ENCODE measurements at places on chromosomes 12 and 14.

GRCh38 chr14:102909462-102909861, 13.0 kb upstream of the AMN start:
- DNase-seq: no peak

DNA sequence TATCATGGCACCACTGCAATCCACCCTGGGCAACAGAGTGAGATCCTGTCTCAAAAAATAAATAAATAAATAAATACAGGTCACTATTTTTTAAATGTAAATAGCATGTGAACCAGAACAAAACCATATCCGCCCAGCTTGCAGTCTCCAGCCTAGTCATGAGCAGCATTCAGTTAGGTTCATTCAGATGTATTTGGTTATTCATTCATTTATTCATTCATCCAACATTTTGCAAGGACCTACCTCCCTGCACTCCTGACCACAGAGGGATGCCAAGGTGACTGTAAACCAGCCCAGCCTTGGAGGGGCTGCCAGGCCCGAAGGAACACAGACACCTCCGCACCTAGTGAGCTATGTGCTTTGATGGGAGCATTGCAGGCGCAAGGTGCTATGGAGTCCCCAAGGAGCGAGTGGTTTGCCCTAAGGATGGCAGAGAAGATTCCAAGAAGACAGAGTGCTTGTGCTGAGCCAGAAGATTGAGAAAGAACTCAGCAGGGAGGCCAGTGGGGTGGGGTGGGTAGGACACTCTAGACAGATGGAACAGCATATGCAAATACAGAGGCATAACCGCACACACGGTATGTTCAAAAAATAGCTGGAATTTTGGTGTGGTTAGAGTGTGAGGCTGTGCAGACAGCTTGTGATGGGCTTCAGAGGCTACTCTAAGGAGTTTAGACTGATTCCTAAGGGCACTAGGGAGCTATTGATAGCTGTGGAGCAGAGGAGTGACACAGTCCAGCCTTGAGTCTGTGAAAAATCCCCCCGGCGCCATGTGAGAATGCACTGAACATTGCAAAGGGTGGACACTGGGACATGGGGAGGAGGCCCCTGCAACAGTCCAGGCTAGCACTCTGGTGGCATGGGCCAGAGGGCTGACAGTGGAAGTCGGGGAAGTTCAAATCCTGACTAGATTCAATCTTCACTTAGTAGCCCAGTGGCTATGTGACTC, 11.7 kb downstream of the DTX1 start:
- DNase-seq: no peak

DNA sequence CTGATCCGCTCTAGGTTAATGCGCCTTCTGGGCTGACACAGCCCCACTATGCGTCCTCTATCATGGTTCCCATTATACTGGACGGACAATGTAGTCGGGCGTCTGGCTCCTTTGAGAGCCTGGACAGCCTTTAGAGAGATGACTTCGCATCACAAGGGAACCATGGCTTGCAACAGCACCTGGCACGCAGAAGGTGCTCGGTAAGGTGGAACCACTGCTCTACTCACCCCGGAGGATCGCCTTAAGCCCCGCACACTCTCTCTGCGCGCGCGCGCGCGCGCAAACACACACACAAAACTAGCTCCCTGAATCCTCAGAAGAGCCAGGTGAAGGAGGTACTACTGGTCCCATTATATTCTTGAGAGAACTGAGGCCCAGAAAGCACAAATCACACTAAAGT, 7.1 kb downstream of the MAP3K12 start:
- DNase-seq: no peak

DNA sequence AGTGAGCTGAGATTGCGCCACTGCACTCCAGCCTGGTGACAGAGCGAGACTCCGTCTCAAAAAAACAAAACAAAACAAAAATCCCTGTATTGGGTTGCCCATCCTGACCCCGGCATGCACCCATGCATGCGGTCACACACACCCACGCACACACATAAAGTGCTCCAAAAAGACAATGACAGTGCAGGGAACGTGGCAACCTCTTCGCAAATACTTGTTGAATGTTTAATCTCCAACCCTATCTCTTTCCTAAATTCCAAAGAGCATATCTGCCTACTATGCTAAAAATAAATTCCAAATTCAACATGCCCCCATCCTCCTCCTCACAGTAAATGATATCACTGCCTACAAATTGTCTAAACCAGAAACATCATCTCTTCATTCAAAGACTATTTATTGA, 13.5 kb downstream of the SLC7A7 start:
- DNase-seq: no peak

- no peak for DNase-seq
These were observed 10.0 kb downstream of the LHX5 start for GRCh38 chr12:113461666-113462065.

- DNase-seq: no peak
These were observed 3.4 kb downstream of the DCTN2 start for GRCh38 chr12:57543581-57543980.

- no peak for DNase-seq
These were observed 351.3 kb upstream of the KITLG start for GRCh38 chr12:88931598-88931997.

DNA sequence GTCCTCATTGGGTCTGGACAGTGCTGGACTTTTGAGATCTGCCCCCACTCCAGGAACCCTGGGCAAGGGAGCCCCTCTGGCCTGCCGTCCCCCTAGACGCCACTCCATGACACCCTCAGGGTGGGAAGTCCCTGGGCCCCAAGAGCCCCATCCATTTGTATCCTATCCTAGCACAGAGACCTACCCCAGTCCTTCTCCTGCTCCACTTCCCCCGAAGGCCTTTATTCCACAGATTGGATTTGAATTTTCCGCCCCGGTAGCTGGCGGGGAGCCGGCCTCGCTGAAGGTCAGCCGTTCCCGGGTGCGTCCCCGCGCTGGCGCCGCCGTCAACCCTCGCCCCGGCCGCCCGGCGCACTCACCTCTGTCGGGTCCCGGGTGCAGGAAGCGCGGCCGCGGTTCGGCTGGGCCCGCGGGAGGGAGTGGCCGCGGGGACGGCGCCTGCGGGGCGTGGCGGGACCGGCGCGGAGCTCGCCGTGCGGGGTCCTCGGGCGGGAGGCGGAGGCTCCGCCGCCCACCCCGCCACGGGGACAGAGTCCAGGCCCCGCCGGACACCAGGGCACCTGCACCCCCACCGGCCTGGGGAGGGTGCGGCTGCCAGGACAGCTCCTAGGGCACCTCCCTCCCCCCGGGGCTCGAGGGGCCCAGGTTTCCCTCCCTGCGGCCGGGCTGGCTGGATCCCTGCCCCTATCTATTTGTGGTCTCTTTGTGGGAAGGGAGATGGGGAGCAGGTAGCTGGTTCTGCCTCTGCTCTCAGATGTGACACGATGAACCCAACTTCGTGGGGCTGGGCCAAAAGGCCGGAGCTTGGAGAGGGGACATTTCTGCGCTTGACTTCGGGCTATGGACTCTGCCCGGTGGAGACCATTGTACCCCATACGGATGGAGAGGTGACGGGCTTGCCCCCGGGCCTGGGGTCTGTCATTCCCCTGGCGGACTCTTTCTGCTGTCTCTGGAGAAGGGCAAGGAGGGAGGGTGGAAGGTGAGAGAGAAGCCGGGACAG, 19.9 kb upstream of the GPR68 start:
- DNase-seq: no peak

GRCh38 chr14:103702095-103702494, 13.2 kb downstream of the XRCC3 start:
- no peak for DNase-seq

DNA sequence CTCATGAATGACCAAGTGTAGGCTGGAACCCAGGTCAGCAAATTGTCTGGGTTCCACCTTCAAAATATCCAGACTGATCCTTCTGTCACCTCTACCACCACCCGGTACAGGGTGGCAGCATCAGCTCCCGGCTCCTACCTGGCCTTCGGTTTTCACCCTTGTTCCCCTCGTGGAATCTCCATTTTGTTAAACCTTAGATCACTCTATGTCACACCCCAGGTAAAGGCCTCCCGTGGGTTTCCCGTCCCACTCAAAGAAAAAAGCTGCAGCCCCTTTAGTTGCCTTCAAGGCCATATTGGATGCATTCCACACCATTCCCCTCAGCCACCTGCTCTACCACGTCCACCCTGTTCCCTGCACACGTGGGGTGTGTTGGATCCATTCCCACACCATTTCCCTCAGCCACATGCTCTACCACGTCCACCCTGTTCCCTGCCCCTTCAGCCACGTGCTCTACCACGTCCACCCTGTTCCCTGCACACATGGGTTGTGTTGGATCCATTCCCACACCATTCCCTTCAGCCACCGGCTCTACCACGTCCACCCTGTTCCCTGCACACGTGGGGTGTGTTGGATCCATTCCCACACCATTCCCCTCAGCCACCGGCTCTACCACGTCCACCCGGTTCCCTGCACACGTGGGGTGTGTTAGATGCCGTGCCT, 23.8 kb downstream of the SLC6A13 start:
- no peak for DNase-seq

DNA sequence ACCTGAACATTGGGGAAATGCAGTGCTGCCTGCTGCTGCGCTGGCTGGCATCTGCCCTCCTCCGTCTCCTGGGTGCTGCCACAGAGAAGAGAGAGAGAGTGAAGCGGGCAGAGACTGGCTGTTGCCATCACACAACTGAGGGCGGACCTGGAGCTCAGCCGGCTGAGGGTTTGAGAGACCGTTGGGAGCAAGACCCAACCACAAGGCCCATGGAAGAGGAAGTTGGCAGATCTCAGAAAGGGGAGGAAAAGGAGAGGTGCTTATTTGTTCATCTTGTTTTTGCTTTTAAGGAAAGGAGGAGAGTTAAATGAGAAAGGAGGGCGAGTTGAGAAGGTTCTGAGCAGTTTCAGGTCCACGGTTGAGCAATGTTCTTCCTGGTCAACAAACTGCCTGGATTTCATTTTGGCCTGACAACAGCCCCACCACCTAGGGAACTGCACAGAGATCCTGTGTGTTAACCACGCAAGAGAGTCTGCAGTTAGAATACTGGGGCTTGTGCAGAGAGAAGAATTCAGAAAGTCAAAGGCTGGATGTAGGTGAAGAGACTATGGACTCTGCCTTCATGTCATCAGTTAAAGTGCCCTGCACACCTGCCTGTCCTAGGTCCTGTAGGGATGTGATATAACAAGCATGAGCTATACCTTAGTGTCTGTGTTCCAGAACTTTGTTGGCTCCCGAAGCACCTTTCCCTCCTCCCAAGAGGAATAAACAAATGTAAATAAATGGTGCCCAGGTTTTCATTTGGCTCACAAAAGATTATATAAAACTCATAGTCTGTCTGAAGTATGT, 124.6 kb downstream of the ETV6 start:
- no peak for DNase-seq

DNA sequence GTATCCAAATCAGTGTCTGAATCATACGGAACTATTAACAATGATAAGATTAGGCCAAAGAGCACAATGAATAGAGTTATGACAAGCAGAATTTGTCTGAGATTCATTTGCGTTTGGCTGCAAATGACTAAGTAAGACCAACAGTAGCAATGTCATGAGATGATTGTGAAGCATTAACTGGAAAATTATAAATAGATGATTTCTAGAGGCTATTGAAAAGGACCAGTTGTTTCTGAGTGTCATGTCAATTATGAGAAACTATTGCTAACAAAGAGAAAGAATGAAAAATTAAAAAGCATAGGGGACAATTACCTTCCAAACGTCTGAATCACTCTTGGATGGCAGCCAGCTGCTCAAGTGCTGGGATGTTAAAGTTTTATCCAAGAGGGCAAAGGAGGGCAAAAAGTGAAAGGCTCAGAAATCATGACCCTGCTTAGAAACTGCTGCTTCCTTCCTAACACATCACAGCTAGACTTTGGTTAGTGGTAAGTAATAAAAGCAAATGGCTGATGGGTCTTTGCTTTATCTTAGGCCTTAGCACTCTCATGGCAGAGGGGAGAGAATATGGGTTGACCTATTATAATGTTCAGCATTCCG, 89.0 kb downstream of the AKAP6 start:
- no peak for DNase-seq

DNA sequence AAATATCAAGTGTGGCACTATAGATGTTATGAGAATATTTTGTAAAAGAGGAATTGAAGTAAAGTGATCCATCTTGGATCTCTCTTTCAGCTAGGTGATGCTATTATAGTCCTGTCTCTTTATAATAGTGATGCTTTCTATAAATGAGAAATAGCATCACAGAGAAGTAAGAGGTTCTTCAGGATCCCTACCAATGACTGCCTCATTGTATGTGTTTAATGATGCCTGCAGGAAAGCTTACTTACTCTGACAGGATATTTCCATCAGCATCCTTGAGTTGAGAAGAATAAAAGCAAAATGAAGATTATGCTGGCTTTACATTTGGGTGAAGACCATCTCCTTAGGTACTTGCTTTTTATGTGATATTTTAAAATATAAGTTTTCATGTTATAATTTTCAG, 846.0 kb upstream of the LRFN5 start:
- DNase-seq: no peak

GRCh38 chr12:102429211-102430154, 50.9 kb downstream of the IGF1 start:
- no peak for DNase-seq

DNA sequence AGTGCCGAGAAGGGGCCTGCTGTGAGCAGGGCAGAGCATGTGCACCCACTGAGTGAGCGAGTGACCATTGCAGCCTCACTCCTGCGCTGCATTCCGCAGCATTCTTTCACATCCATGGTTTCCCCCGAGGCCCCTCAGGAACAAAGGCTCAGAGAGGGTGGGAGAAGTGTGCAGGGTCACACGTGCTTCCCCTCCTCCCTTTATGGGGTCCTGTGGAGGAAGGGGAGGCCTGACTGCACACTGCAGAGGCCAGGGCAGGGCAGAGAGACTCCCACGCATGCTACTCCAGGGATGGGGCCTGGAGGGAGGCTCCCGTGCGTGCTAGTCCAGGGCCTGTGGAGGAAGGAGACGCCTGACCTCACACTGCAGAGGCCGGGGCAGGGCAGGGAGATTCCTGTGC, 63.2 kb downstream of the DIO3 start:
- DNase-seq: no peak

GRCh38 chr14:25090716-25091454, 40.9 kb upstream of the STXBP6 start:
- no peak for DNase-seq

GRCh38 chr12:28872654-28873268, 276.3 kb upstream of the FAR2 start:
- DNase-seq: peak; percentile 6

GRCh38 chr12:96437171-96437445, 36.9 kb upstream of the CDK17 start:
- DNase-seq: no peak

DNA sequence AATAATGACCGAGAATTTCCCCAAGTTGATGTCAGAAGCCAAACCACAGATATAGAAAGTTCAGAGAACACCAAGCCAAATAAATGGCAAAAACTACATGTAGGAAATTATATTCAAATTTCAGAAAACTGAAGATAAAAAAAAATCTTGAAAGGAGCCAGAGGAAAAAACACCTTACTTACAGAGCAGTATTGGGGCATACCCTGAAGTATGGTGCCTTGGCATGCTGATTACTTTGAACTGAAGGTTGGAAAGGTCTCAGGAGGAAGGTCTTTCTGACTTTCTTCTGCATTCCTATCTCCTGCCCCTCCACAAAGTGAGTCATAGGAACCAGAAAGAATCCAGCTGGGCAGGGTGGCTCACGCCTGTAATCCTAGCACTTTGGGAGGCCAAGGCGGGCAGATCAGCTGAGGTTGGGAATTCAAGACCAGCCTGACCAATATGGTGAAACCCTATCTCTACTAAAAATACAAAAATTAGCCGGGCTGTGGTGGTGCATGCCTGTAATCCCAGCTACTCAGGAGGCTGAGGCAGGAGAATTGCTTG, 8.8 kb upstream of the FGF6 start:
- DNase-seq: no peak

- no peak for DNase-seq
These were observed 244.3 kb downstream of the DIO2 start for GRCh38 chr14:79967001-79967400.

Measured in CD4-positive, alpha-beta T cell treated with Interleukin-1 beta for 1 hour (primary cell).